Urothelium cell line (cell line): ENCODE measurements at places on chromosomes 4 and X.

GRCh38 chr4:94345266-94345665 is 2.6 kb upstream of the HPGDS start:
- DNase-seq = no peak

- no peak for DNase-seq
Observed at GRCh38 chr4:94665500-94666404, 92.0 kb upstream of the BMPR1B start.

DNA sequence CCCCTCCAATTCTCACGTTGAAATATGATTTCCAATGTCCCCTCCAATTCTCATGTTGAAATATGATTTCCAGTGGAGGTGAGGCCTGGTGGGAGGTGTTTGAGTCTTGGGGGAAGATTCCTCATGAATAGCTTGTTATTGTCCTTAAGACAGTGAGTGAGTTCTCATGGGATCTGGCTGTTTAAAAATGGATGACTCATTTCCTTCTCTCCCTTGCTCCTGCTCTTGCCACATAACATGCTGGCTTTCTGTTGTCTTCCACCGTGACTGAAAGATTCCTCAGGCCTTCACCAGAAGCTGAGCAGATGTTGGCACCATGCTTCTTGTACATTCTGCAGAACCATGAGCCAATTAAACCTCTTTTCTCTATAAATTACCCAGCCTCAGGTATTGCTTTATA is 346.8 kb upstream of the TECRL start:
- no peak for DNase-seq

GRCh38 chrX:119226446-119226845 is 9.6 kb upstream of the PGRMC1 start:
- DNase-seq = no peak

- no peak for DNase-seq
Observed at GRCh38 chr4:142567199-142567598, 278.9 kb downstream of the INPP4B start.

DNA sequence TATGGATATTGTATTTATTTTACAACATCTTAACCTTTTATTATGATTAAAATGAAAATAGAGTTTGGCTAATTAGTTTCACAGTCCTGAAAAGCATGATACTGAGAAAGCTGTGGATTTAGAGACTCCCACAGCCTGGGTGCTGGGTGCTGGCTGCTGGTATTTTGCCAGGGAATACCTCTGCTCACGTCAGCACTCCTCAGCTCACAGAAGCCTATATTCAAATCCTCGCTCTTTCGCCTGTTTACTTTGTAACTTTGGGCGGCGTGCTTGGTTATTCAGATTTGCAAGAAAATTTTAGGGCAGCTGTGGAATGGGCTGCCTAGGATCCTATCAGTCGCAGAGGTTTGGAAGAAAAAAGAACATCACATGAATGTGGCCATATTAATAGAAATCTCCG is 261.8 kb downstream of the DCTD start:
- DNase-seq = no peak

GRCh38 chr4:61666244-61666643 is 466.1 kb downstream of the ADGRL3 start:
- DNase-seq = no peak

- DNase-seq = no peak
Observed at GRCh38 chr4:39609454-39609931, 29.2 kb downstream of the SMIM14 start.

- DNase-seq = no peak
Observed at GRCh38 chr4:4206204-4206603, 20.5 kb downstream of the OTOP1 start.

DNA sequence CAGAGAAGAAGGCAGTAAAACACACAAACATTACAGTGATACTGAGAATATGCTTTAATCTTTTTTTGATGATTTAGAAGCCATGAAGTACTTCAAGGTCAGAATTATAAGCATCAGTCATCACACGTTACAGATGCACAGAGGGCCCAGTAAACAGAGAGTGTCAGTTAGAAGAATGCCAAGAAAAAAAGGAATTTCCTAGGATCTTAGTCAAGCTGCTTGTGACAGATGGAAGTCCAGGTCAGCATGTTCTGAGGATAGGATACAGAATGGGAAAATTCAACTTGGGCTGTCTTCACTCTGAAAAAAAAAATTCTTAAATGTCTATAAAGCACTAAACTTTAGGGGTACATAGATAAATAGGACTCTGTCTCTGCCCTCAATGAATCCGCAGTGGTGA is 38.9 kb downstream of the GATB start:
- no peak for DNase-seq

GRCh38 chr4:17063888-17064287 is 165.4 kb upstream of the LDB2 start:
- no peak for DNase-seq

DNA sequence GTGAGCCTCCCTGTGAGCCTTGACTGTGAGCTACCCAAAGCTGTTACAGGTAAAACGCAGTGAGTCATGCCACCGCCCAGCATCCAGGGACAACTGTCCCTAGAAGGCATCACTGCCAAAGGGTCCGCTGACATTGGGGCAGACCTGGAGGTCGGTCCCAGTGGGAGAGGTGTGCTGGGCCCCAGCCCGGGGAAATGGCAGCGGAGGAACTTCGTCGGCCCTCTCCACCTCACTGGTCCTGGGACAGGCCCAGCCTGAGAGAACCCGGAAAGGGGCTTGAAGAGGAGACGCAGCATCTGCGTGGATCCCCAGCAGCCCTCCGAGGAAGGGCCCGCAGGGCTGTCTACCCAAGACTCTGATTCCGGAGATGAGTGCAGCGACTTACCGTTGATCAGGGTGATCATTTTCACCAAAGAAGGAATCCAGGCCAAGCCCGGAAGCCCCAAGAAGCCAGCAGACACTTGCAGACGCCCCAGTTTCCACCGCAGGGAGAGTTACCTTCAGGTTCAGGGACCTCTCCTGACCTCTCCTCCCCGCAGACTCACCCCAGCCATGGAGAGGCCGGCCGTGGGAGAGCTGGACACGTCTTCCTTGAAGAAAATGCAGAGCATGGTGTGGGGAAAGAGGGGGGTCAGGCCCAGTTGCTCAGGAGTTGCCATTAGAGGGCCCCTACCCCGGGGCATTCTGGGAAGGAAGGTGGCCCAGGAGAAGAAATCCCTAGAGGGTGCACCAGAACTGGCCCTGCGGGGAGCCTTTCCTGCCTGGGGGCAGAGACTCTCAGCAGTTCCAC is 51.2 kb downstream of the CXorf49B start:
- no peak for DNase-seq

DNA sequence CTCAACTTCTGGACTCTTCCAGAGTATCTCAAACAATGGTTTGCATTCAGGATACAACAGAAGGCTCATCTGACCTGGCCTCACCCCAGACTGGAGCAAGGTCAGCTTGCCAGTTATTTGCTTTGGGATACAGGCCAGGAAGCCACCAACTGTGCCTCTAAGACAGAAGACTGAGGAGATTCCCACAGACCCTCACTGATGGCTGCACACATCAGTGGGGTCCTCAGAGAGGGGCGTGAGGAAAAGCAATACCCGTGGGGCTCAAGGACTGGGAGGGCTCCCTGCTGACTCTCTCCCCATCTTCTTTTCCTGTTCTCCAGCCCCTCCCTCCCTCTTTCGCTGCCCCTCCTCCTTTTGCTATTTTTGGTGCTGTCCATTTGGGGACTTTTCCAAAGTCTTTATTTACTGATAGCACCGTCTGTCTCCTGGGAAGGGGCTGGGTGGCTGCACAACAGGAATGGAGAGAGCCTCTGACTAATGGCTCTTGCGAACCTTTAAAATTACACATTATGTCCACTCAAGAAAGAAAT is 23.2 kb downstream of the RELL1 start:
- peak; percentile 40 for DNase-seq

GRCh38 chr4:155724731-155725130 is 34.1 kb upstream of the GUCY1B1 start:
- no peak for DNase-seq

- no peak for DNase-seq
Observed at GRCh38 chrX:11239230-11239629, 54.0 kb upstream of the AMELX start.

GRCh38 chrX:103688946-103689345 is 2.4 kb upstream of the MORF4L2 start:
- peak; percentile 2 for DNase-seq

GRCh38 chrX:107823456-107823855 is 2.2 kb upstream of the MID2 start:
- no peak for DNase-seq

DNA sequence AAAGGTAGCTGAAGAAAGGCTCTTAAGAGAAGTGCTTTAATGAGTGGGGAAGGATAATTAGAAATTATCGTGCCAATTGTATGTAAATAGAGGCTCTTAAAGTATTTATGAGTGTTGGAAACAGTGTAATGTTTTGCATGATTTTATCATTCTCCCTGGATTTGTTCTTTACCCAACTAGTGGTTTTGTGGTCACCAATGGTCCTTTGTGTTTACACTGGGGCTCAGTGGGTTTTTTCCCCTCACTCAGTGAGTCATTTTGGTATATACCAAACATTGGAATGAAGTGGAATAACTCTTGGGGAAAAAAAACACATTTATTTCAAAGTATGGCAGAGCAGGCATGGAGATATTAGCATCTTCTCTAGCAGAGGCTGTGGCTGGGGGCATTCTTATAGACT is 20.8 kb upstream of the LGI2 start:
- DNase-seq = no peak

GRCh38 chr4:174224550-174224949 is 58.9 kb downstream of the FBXO8 start:
- no peak for DNase-seq

- DNase-seq = no peak
Observed at GRCh38 chr4:107098401-107098800, 62.3 kb upstream of the DKK2 start.

DNA sequence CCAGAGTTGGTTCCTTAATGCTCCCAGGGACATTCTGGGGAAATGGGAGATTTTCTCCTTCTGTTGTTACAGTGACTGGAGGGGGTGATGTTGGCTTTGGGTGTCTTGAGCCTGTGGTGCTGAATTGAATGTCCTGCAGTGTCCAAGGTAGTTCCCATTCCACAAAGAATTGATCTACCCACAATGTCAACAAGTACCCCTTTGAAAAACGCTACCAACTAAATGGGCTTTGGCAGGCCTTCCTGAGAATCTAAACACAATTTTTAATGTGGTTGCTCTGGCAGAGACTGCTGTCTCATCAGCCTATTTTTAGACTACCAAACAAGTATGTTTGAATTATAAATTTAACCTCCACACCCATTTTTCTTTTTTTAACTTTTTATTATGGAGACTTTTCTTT is 69.4 kb downstream of the CCKAR start:
- DNase-seq = no peak

DNA sequence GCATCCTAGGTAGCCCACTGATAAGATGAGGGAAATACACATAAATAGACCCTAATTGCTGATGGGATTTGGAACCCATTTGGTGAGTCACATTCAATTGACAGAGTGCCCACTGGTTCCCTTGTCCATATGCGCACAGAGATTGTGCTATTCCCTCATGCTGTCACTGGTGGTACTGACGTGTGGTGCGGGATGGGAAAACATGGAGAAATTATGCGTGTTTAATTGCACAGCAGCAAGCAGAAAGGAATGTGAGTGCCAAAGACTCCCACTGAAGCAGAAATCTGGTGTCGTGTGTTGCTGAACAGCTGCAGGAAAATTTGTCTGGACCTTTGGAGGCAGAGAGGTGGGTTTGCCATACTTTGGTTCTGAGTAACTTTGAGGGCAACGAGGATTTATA is 92.2 kb downstream of the NHSL2 start:
- DNase-seq = no peak

GRCh38 chr4:4455210-4455865 is 68.4 kb downstream of the NSG1 start:
- DNase-seq = no peak

DNA sequence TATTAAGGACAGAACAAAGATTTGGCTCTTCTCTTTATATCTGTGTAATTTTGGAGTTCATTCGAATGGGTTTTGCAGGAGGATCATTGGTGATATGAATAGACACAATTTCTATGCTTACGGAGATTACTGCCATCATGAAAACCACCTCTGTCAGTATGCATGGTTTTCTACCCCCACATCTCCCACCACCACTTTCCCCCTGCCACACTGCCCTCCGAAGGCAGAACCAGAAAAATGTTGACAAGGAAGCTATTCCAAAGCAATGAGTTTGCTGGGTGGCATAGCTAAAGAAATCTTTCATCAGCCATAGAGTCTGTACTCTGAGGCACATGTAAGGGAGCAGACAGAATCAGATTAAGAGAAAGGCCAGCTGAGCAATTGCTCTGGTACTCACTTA is 567.3 kb upstream of the ACTRT1 start:
- no peak for DNase-seq

- no peak for DNase-seq
Observed at GRCh38 chrX:16014171-16014570, 109.2 kb upstream of the GRPR start.

- no peak for DNase-seq
Observed at GRCh38 chr4:48409203-48409602, 67.9 kb downstream of the SLAIN2 start.

DNA sequence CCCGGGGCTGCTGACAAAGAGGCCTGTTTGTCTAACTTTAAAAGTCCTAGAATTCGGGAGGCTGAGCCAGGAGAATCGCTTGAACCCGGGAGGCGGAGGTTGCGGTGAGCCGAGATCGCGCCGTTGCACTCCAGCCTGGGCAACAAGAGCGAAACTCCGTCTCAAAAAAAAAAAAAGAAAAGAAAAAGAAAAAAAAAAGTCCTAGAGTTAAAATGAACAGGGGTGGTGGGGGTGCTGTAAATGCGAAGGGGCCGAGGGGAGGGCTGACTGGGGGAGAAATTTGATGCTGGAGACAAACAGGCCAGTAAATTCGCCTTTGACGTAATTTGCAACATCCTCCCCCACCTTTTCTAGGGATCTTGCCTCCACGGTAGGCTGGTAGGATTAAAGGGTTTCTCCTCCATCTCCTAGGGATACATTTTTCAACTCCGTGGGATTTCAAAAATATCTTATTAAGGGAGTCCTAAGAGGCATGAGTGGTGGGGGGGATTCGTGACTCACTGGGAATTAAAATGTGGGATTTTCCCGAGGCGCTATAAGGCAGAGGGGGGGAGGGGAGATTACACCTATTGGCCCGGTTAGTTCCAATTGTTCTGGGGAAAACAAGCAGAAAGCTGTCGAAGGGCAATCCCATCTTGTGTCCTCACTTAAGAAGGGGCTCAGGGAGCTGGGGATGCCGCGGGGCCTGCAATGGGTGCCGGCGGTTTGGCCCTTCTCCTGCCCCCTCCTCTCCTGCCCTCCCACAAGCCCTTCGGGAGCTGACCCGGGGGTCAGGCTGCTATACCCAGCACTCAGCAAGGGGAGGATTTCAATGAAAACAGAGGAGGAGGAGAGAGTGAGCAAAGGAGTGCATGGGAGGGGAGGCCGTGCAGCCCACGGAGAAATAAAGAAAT is 3.0 kb upstream of the BCOR start:
- no peak for DNase-seq

DNA sequence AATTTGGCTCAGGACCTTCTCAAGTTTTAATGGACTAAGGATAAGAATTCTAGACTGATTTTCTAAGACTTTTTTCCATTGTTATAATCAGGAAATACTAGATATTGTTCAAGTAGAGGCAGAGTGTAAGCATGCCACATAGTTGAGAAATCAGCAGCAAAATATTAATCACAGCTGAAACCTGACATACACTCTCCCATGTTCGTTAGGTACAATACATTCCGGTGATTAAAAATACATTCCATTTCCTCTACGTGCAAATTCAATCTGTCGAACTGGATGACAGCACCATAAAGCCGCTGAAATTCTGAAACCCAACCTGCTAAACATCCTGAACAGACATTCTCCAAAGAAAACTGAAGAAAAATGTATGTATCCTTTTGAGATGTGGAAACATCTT is 587.6 kb upstream of the DIPK2B start:
- no peak for DNase-seq
